Mucosa of gallbladder (tissue), 1 donor: ENCODE measurements at places on chromosomes 2 and 18. TPM values are rescaled to one million over a fixed set of nuclear protein-coding genes. Genes with fewer than 3 reads are reported as not detected.

The GCA gene
- total RNA-seq, result 37.4 TPM

The PID1 gene
- total RNA-seq, result 17.1 TPM

The ABCG5 gene
- 3.1 TPM for total RNA-seq

The ITGAV gene
- 71.9 TPM for total RNA-seq

The UBR3 gene
- total RNA-seq, result 39.0 TPM

The COBLL1 gene
- 52.9 TPM for total RNA-seq

The ERMN gene
- not detected for total RNA-seq

The EIPR1 gene
- total RNA-seq, result 23.2 TPM

The UGT1A4 gene
- 5.2 TPM for total RNA-seq

The PJVK gene
- 3.1 TPM for total RNA-seq

The STPG4 gene
- total RNA-seq, result 0.20 TPM

The SH3BP4 gene
- 51.7 TPM for total RNA-seq

The FHL2 gene
- total RNA-seq, result 59.1 TPM

The UGT1A9 gene
- total RNA-seq, result 1.3 TPM

The KLHL41 gene
- total RNA-seq, result 6.2 TPM

The GKN1 gene
- not detected for total RNA-seq

The CYP27A1 gene
- 20.4 TPM for total RNA-seq

The GAREM2 gene
- total RNA-seq, result 4.9 TPM

The NUP35 gene
- total RNA-seq, result 12.2 TPM

The CMPK2 gene
- 2.9 TPM for total RNA-seq

The LRRTM4 gene
- 0.23 TPM for total RNA-seq

The CNDP1 gene
- total RNA-seq, result 4.0 TPM

The CFC1B gene
- not detected for total RNA-seq

The RAPGEF4 gene
- 6.4 TPM for total RNA-seq

The TRIM43 gene
- total RNA-seq, result not detected

The FRZB gene
- 46.5 TPM for total RNA-seq

The MYOM1 gene
- total RNA-seq, result 138 TPM
